ENCODE measurements at places on chromosomes 2 and 18.

DNA sequence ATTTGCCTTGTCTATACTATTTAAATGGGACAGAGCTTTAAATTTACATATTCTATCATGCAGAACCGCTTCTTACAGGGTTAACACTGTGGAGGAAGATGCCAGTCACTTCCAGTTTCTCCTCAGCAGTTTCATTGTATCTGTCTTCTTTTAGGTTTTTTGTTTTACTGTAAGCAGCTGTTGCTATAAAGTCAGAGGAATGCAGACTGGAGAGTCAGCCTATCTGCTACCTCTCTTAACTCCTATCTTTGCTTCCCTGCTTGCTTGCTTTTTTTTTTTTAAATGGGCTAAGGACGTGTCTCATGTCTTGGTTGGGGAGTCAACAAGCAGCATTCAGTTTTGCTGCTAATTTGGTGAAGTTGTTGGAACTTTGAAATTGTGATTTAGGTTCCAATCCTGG is 8.9 kb downstream of the EPC2 start:
- DNase-seq: no peak

DNA sequence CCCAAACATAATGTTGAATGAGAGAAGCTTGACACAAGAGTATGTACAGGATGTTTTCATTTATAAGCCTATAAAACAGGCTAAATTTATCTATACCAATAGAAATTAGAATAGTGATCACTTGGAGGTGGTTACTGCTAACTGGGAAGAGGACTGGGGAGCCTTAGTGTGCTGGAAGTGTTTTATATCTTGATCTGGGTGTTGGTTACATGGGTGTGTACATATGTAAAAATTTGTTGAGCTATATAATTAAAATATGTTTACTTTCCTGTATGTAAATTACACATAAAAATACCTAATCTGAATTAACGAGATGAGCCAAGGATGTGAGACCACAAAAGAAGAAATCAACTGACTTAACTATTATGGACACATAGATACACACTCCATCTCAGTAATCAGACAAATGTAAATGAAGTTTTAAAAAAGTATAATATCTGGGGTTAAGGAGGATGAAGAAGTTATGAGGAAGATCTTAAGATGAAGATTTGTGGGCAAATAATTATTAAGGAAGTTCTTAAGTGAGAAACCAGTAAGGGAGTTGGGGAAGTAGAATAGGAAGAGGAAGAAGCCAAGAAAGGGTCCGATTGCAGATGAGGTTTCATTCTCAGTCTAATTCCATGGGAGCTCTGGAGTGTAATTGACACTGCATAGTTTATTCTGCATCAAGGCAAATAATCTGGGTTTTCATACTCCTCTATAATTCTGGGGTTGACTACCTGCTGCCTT is 32.3 kb upstream of the NABP1 start:
- no peak for DNase-seq

- DNase-seq: no peak
Measured at GRCh38 chr2:60586081-60586480, 32.6 kb upstream of the BCL11A start.

GRCh38 chr2:207224791-207225482 is 59.2 kb upstream of the KLF7 start:
- no peak for DNase-seq
